GM18507 (cell line): ENCODE measurements at places on chromosomes 16 and 17.

GRCh38 chr16:75262800-75263127, 11.3 kb upstream of the BCAR1 start:
- DNase-seq = no peak

- no peak for DNase-seq
These were observed 1.5 kb downstream of the GGA2 start for GRCh38 chr16:23508589-23509440.

GRCh38 chr16:20952139-20952920, 51.8 kb downstream of the LYRM1 start:
- no peak for DNase-seq

GRCh38 chr16:15854906-15855703, 1.7 kb downstream of the MYH11 start:
- no peak for DNase-seq

DNA sequence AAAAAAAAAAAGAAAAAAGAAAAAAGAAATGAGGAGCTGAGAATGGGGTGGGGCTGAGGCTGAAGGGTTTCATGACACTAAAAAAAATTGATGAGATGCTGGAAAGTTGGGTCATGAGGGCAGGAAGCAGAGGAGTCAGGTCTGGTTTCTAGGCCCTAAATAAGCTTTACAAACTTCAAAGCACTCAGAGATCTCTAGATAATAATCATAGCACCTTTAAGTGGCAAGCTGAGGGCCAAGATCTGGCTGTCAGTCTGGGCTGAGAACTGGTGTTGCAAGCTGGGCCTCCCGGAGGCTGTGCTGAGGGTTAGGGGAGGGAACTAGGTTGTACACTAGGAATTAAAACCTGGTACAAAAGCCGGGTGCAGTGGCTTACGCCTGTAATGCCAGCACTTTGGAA, 6.4 kb downstream of the ZNF764 start:
- DNase-seq = no peak

GRCh38 chr16:84885342-84885910, 65.6 kb downstream of the CRISPLD2 start:
- DNase-seq = no peak

- DNase-seq = no peak
These were observed 19.1 kb upstream of the APOH start for GRCh38 chr17:66248285-66248684.

DNA sequence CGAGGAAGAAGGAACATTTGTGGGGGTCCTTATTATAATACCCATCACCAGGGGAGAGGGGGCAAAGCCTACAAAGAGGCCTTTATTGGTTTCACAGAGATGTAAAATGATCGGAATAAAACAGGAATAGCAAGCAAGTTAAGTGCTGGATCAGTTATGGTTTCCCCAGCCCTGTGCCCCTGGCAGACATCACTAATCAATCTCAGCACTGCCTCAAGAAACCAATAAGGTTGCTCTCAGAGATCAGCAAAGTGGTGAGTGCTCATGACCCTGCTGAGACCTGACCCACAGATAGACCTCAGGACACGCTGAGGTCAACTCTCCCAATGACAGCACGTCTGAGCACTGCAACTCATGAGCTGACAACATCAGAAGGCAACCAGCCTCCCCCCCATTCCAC, 66.3 kb downstream of the ZNF423 start:
- DNase-seq = no peak

GRCh38 chr17:44780845-44781480, 22.2 kb downstream of the ADAM11 start:
- no peak for DNase-seq

GRCh38 chr17:70329721-70330120, 160.4 kb downstream of the KCNJ2 start:
- DNase-seq = no peak

GRCh38 chr16:15415511-15415985, 18.8 kb upstream of the BMERB1 start:
- no peak for DNase-seq

- no peak for DNase-seq
These were observed 24.2 kb upstream of the CMTM4 start for GRCh38 chr16:66720766-66721165.

DNA sequence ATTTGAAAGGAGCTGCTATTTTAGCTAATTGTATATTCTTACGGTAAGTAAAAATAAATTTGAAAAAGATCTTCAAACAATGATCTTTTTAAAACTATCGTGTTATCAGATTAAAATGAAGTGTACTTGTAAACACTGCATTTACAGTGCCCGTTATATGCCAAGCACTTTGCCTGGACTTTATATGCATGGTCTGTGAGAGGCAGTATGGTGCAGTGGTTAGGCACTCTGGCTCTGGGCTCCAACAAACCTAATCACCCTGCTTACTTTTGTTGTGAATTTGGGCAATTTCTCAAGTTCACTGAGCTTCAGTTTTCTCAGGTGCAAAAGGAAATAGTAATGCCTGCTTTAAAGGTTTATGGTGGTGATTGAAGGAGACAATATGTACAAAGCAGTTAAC, 1.4 kb downstream of the PMP22 start:
- DNase-seq = no peak

DNA sequence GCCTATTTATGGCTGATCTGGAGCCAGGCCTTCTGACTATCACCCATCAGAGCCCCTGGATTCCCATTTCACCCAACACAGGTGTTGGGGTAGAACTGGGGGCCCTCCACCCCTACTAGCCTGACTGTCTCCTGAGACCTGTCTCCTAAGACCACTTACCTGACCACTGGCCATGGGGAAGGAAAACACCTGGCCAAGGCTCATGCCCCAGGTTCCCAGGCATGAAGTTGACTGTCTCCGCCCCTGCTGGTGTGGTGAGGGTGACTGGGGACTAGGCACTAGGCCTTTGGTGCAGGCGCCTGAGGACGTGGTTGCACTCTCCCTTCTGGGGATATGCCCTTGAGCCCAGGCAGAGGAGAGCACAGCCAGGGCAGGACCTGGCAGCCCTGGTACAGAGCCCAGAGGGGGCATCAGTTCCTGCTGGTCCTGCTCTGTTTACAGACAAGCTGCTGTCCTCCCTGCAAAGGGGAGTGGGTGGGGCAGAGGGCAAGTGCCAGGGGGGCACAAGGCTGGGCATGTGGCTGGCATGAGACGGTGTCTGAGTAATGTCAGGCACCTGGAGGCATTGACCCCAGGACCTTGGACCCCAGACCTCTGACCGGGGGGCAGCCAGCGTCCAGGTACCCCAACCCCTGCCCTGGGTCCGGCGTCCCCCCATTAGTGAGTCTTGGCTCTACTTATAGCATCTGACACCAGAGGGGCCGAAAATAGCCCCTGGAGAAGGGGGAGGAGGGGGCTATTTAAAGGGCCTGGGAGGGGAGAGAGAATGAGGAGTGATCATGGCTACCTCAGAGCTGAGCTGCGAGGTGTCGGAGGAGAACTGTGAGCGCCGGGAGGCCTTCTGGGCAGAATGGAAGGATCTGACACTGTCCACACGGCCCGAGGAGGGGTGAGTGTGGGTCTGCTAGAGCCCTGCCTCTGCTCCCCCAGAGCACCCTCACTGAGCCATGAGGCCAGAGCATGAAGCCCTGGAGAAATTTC, at the start of gene TCAP:
TSS of gene TCAP (plus strand) at position 769 of the 981 bp plus-strand sequence. CDS start at position 780, 11 bp downstream.
- no peak for DNase-seq

DNA sequence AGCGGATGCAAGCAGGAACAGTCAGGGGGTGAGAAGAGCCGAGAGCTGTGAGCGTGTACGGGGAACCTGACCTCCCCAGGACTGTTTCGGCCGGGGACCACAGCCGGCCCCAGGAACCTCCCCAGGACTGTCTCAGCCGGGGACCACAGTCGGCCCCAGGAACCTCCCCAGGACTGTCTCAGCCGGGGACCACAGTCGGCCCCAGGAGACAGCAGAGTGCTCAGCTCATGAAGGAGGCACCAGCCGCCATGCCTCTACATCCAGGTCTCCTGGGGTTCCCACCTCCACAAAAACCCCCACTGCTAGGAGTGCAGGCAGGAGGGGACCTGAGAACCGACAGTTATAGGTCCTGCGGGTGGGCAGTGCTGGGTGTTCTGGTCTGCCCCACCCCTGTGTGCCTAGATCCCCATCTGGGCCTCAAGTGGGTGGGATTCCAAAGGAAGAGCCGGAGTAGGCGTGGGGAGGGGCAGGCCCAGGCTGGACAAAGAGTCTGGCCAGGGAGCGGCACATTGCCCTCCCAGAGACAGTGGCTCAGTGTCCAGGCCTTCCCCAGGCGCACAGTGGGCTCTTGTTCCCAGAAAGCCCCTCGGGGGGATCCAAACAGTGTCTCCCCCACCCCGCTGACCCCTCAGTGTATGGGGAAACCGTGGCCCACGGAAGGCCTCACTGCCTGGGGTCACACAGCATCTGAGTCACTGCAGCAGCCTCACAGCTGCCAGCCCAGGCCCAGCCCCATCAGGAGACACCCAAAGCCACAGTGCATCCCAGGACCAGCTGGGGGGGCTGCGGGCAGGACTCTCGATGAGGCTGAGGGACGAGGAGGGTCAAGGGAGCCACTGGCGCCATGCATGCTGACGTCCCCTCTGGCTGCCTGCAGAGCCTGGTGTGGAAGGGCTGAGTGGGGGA, 4.3 kb downstream of the RHBDF1 start:
- DNase-seq = no peak

DNA sequence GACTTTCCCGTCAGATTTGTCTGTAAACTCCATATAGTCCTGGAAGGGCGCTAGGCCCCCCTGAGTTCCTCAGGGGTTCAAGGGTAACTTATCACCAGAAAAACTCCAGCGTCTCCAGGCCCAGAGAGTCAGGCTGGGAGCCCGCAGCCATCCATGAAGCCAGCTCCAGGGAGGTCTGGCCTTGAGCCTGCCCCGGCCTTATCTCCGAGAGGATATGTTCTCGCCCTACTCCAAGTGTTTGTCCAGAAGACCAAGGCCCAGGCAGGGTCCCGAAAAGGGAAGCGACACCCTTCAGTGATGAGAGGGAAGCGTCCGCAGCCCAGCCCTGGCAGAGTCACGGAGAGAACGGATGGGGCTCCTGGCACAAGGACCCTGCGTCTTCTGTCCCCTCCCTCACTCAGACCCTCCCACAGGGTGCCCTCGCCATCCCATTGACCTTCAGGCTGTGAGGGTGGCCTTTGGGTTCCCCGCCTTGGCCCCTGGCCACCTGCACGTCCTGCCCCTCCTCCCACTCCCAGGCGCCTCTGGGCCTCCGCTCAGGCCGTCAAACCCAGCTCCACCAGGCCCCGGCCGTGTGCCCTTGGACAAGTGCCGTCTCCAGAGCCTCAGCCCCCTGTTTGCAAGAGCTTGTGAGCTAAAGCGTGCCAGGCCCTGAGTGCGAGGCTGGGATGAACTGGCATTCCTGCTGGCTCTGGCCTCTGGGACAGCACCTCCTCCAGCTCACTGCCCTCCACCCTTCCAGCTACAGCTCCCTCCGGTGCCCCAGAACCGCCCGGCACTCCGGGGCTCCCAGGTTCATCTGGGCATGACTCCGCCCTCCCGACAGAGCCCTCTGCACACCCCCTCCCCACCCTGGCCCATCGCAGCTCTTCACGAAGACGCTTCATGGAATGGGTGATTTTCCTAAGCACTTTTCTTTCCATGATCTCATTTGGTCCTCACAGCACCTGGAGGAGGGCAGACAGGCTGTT, 83.4 kb downstream of the ZDHHC7 start:
- no peak for DNase-seq

GRCh38 chr17:39199820-39200069, 338 bp upstream of the RPL19 start:
- peak; percentile 88 for DNase-seq

GRCh38 chr17:82568997-82569393, 49.5 kb downstream of the FOXK2 start:
- no peak for DNase-seq

DNA sequence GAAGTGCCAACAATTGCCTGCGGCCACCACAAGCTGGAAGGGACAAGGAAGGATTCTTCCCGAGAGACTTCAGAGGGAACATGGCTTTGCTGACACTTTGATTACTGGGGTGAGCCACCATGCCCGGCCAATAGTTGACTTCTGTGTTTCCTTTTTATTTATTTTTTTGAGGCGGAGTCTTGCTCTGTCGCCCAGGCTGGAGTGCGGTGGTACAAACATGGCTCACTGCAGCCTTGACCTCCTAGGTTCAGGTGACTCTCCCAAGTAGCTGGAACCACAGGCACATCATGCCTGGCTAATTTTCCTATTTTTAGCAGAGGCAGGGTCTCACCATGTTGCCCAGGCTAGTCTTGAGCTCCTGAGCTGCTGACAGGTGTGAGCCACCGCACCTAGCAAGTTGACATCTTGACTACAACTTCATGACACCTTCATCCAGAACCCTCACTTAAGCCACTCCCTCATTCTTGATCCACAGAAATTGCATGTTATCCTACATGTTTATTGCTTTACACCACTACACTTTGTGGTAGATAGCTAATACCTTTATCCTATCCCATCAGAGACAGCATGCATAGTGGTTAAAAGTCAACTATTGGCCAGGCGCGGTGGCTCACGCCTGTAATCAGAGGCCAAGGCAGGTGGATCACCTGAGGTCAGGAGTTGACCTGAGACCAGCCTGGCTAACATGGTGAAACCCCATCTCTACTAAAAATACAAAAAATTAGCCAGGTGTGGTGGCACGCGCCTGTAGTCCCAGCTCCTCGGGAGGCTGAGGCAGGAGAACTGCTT, 16.1 kb upstream of the GPRC5C start:
- DNase-seq = no peak

DNA sequence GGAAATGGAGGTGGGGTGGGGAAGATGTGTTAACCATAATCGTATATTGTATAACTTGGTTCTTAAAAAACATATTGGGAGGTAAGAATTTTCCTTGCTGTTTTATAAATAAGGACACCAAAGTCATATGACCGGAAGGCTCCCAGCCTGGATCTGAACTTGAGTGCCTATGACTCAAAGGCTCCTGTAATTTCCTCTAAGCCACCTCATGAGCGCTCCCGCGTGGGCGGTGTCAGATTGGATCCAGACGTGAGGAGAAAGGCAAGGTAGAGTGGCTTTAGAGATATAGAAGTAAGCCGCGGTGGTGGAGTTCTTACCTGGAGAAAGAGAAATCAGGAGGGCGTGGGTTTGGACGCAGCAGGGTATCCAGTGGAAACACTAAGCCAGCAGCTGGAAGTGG, 196.2 kb upstream of the NLRP1 start:
- no peak for DNase-seq

DNA sequence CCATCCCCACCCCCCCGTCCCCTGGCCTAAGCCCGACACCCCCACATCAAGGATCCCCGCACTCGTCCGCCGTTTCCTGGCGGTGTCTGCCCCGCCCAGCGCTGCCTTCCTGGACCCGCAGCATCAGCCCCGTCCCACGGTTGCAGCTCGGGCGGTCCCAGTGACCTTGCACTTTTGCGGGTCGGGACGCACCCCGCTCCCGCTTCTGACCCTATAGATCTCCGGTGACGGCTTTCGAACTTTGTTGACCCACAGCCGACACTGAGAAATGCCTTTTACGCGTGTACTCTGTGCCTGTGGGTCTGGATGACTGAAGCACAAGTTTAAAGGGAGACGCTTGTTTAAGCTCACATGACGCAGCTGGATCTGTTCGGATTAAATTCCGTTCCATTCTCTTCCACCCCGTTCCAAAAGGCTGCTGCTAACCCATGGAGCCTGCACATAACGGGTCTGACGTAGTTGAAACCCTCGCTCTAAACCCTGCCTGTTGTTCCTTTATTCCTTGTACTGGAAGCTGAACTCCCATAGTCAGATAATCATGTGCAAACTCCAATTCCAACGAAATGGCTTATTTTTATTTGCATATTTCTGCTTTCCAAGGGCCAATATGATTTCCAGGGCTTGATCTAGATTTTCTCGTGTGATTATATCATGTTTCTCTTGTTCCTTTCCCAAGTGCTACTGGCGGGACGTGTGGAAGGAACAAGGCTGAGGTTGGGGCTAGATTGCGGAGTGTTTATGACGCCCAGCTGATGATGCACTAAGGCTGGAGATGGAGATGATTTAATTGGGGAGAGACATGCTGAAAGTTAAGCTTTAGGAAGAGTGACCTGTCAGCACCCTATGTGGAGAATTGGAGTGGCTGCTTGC, 834 bp downstream of the FLYWCH1 start:
- DNase-seq = no peak

GRCh38 chr16:57483725-57484514, 2.4 kb downstream of the DOK4 start:
- no peak for DNase-seq
